ENCODE measurements at places on chromosomes 5 and 9.

DNA sequence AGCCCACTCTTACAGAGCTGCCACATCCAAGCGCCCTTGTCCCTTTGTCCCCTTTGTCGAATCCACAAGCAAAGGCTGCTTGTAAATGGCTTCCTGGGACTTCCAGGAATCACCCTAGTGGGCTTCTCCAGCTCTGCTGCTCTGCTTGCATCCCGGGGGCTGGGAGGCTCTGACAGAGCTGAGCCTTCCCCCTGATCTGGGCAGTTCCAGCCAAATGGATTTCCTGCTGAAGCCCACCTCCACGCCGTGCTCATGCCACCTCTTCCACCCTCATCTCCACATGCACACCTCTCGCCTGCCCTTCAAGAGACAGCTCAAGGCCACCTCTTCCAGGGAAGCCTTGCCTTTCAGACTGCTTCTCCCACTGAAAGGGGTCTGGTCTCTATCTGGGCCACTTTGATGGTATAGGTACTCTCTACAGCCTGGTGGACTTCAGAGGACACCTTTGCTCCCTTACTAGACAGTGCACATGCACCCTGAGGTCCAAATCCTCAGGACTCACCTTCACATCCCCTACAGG, 106.2 kb downstream of the LHFPL2 start:
- no peak for DNase-seq

- DNase-seq, result no peak
Observed at GRCh38 chr5:139726248-139726647, 69.4 kb upstream of the PSD2 start.

DNA sequence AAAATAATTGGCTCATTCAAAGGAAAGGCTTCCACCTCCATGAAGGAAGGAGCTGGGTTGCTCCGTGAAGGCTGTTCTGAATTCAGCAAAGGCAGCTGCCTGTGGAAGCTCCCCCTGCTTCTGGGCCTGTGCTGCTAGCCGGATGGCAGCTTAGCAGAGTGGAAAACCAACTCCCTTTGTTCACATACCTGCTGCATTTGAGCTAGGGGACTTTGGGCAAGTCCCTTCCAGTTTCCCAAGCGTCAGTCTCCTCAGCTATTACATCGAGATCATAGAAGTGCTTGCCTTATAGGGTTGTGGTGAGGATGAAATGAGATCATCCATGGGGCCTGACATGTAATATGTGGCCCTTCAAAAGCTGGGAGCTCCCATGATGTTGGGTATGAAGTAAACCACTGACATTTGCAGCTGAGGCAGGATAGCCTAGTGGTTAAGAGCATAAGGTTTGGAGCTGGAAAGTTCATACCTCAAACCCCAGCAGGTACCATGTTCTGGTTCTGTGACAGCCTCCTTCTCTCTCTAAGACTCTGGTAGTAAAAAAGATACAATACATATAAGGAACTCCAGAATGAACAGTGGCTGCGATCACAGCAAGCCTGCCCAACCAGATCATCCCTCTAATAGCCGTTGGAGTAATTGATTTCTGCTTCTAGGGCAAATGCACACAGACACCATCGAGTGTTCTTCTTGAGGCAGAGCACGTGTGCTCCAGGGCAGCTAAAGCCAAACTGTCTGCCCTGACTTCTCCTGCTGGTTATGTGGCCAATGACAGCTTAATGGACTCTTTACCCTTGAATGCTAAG, 11.0 kb upstream of the DENND1A start:
- DNase-seq, result no peak

GRCh38 chr9:136554870-136555269, 9.0 kb upstream of the NOTCH1 start:
- no peak for DNase-seq

GRCh38 chr5:39730006-39730405, 305.2 kb upstream of the DAB2 start:
- no peak for DNase-seq

- DNase-seq, result no peak
Observed at GRCh38 chr9:8062459-8062858, 262.9 kb upstream of the DMAC1 start.

DNA sequence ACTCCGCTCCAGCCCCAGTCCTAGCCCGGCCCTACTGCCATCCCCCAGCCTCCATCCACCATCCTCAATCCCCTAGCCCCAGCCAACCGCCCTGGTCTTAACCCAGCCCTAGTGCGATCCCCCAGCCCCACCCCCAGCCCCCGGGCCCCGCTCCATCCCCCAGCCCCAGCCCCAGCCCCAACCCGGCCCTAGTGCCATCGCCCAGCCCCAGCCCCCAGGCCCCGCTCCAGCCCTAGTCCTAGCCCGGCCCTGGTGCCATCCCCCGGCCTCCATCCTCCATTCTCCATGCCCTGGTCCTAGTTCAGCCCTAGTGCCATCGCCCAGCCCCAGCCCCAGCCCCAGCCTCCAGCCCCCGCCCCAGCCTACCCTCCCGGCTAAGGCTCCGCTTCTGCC, 398 bp downstream of the TOR1A start:
- DNase-seq, result no peak

DNA sequence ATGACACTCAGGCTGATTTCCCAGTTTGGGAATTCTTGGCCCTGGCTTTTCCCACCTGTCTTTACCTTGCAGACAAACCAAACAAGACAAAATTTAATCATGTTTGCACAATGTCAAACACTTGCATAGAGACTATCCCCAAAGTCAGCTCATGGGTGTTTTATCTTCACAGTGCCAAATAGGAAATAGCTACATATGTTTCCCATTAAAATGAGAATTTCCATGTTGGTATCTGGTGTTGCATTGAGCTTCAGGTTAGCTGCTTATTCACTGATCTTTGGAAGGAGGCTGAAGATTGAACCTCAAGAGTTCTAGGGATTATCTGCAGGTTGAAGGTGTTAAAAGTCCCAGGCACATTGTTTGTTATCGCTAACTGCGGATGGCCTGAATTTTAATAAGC, 19.5 kb downstream of the MAP1B start:
- DNase-seq, result no peak

- DNase-seq, result no peak
Observed at GRCh38 chr9:134887219-134887618, 6.6 kb downstream of the FCN2 start.

DNA sequence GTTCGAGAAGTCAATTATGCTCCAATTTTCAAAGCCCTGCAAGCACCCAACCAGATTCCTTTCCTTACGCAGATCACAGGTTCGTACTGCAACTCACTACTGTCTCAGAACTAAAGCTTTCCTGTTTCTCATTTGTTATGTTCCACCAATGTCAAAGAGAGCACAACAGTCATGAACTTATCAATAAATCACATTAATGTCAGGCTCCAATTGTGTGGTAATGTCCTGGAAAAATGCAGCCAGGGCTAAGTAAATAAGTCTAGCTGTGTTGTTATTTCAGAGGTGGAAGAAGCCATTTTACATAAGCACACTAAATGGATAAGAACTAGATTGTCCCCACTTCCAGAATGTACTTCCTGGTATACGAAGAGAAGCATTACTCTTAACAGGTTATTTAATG, 488.6 kb upstream of the PTGER4 start:
- no peak for DNase-seq

DNA sequence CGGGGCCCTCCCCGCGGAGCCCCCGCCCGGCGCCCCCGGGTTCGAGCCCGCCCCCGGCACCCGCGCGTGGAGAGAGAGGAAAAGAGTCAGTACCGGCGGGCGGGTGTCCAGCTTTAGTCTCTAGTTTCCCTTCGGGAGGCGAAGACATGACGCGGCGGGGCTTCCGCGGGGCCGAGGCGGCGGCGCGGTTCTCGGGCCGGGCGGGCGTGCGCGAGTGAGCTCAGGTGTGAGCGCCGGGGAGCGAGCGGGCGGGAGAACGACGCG, 181 bp downstream of the DAP start:
- DNase-seq, result no peak

- DNase-seq, result no peak
Observed at GRCh38 chr5:169471021-169471420, 112.6 kb upstream of the SPDL1 start.

GRCh38 chr5:131846536-131846935, 49.7 kb upstream of the FNIP1 start:
- DNase-seq, result peak; percentile 46

- DNase-seq, result no peak
Observed at GRCh38 chr5:67380431-67380830, 183.8 kb upstream of the CD180 start.

DNA sequence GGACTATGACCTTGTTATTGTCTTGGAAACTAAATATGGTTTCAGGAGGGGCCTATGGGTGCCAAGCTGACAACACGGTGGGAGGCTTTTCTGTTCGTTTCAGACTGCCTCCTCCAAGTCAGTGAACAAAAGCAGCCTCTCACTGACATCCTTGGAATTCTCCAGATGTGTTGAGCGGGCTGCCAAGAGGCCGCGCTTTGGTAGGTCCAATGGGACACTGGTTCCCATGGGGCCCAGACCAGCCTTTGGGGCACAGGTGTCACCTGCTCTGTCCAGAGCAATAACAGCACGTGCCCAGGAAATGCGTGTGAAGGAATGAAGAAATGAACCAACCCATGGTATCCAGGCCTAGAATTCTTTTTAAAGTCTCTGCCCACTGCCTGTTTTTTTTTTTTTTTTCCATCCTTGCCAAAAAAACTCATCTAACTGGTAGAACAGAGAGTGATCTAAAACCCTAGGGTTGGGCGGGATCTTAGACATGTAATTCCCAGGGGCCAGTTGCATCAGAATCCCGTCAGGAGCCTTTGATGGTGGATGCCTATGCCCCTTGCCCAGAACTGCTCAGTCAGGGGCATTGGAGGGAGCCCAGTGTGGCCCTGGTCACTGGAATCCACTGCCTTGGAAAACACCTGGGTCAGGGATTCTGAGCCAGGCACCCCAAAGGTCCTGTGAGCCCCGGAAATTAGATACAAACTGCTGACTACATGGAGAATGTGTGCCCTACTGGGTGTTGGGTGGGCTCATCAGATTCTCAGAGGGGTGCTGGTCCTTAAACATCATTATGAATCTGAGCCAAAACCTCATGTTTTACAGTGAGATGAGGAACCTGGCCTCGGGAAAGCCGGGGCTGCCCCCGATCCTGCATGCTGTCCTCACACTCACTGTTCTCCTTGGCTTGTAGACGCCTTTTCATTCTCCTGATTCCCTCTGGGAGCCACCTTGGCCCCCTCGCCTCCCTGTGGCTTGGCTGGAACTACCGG, 60.1 kb downstream of the GTF3C4 start:
- no peak for DNase-seq

- DNase-seq, result no peak
Observed at GRCh38 chr5:72203251-72203845, 96.1 kb downstream of the MAP1B start.

GRCh38 chr5:26121338-26121737, 917.0 kb downstream of the CDH9 start:
- no peak for DNase-seq

- DNase-seq, result no peak
Observed at GRCh38 chr5:12861886-12862654, 957.8 kb upstream of the CTNND2 start.

- no peak for DNase-seq
Observed at GRCh38 chr5:5688925-5689310, 266.4 kb downstream of the ICE1 start.

GRCh38 chr5:89216606-89217005, 333.6 kb upstream of the MEF2C start:
- no peak for DNase-seq

DNA sequence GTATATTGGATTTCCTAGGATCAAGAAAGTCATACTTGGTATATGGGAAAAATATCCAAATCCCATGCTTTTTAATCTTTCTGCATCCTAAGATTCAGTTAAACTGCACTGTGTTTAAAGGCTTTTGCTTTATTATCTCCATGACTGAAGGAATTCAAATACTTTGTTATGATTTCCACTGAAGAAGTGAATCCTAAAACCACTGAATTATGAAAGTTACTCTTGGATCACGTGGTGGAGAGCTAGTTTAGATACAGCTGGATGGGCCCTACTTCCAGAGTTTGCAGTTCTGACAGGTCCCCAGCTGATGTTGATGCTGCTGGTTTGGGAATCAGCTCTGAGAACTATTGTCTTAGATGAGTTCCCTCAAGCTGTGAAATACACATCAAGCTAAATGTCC, 5.0 kb downstream of the DAB2 start:
- no peak for DNase-seq

GRCh38 chr9:130172161-130172857, at the start of gene NCS1:
NCS1 (plus strand) TSS chr9:130172404; CDS start chr9:130172664, 260 bp downstream.
- peak; percentile 60 for DNase-seq

- no peak for DNase-seq
Observed at GRCh38 chr5:97192580-97193354, 9.7 kb upstream of the RIOK2 start.

DNA sequence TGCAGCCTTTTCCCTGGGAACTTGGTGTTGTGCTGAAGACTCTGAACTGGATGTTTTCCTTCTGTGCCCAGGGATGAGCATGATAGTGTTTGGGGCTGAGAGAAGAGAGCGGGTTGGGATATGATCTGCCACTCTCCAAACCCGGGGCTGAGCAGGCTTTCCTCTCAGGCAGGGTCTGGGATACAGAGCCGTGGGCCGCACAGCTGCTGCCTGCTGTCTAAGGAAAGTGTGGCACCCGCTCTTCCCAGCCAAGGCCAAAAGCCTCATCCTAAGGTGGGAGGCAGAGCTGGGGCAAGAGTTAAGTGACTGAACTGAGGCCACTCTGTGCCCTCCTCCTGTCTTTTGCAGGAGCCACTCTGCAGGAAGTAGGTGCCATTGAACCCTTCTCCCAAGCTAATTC, 83.6 kb upstream of the PITX1 start:
- no peak for DNase-seq

DNA sequence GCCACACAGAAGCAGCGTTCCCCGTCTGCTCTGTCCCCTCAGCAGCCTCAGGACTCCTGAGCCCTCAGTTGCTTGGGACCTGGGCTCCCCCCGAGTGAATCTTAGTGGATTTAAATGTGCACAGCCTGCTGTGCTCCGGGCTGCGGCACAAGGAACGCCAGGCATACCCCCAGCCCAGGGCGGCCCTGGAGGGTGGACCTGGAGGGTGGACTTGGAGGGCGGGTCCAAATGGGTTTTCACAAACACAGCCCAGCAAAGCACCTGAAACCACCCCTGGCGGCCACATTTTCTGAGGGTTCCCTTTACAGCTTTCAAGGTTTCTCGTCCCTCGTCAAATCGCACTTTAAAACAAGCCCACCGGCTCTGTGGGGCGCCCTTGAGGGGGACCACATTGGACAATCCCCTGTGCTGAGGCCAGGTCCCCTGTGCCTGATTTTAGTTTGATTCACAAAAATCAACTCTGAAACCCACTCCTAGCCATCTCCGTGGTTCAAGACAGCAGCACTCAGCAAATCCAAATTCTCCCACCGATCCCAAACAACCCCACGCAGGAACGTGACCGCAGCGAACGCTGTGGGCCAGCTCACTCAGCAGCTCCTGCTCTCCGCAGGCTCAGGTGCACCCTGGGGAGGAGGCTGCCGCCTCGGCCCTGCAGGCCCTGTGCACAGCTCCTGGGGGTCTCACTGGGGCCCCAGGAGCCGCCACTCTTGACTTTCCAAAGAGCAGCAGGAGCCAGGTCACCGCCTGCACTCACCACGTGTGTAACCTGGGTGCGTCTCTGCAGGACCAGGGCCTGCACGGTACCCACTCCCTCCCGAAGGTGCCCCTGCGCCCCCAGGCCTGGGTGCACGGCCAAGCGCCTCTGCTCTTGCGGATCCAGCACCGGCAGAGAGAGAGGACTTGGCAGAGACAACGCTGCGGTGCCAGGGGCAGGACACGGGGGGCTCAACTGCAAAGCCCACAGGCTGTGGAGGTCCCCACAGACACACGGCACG, 29.1 kb downstream of the TERT start:
- DNase-seq, result no peak

Data from inflammatory macrophage (primary cell).